RKO (cell line): ENCODE measurements at places on chromosomes 2 and 18.
A peak's percentile ranks its signal among the peaks of the same experiment; 100 is the strongest.

- no peak for DNase-seq
These were observed 119.5 kb downstream of the COL6A3 start for GRCh38 chr2:237294460-237294859.

- DNase-seq = peak; percentile 64
These were observed 10.0 kb upstream of the GCA start for GRCh38 chr2:162333968-162334367.

DNA sequence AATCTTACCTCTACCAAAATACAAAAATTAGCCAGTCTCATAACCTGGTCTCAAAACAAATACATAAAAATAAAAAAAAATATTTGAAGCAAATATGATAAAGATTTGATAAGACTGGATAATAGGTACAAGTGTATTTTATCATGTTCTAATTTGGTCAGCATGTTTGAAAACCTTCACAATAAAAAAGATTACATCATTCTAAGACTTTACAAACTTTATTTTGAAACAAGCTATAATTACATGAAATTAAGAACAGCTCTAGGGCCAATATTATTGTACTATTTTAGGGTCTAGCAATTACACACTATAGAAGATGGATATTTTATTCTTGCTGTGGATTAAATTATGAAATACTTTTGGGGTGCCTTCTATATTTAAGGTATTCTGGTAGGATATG lies 29.4 kb upstream of the MCM6 start:
- no peak for DNase-seq

- DNase-seq = no peak
These were observed 153.4 kb upstream of the MYCN start for GRCh38 chr2:15786901-15787300.

DNA sequence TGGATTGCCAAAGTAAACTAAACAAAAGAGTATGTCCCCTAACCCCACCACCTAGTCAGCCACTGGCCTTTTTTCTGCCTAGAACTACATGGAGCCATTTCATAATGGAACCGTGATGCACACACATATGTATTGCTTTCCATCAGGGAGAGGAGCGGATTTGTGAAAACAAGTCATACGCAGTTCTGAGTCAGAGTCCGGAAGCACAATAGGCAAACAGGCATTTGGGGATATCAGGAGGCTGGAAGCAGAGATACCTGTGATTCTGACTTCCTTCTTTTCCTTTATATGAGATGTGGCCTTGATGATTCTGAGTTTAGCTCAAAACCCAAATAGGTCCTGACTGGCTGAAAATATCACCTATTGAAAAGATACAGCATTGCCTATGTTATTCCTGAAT lies 93.5 kb downstream of the TMEM163 start:
- DNase-seq = no peak
